Fibroblast of skin of right biceps (primary cell): ENCODE measurements at places on chromosomes 1 and 21.

DNA sequence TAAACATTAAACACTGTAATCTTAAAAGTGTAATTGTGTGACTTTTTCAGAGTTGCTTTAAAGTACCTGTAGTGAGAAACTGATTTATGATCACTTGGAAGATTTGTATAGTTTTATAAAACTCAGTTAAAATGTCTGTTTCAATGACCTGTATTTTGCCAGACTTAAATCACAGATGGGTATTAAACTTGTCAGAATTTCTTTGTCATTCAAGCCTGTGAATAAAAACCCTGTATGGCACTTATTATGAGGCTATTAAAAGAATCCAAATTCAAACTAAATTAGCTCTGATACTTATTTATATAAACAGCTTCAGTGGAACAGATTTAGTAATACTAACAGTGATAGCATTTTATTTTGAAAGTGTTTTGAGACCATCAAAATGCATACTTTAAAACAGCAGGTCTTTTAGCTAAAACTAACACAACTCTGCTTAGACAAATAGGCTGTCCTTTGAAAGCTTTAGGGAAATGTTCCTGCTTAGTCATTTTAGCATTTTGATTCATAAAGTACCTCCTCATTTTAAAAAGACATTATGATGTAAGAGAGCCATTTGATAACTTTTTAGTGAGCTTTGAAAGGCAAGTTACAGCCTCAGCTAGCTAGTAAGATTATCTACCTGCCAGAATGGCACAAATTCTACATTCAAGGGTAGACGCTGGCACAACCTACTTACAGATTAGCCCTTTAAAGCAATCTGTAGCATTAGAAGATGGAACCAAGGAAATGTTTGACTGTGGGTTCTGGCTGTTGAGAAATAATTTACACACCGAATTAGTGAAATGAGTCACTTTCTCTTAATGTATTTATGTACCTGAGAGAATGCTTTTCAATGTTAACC is 9.4 kb downstream of the SOD1 start:
- DNase-seq, result no peak

DNA sequence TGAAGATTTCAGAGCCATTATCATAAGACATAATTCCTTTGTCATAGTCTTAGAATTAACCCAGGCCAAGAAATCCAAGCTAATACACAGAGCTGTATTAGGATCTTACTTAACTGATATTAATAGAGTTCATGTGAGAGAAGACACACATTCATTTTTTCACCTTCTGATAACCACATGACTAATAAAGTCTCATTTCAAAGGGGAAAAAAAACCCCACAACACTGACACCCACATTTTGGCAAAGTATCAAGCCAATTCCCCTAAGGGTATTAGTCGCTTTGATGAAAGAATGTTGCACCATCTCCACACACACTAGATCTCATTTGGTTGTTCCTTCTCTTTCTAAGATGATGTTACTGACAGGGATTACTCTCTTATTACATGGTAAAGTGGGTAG is 344.4 kb upstream of the ESRRG start:
- DNase-seq, result no peak

DNA sequence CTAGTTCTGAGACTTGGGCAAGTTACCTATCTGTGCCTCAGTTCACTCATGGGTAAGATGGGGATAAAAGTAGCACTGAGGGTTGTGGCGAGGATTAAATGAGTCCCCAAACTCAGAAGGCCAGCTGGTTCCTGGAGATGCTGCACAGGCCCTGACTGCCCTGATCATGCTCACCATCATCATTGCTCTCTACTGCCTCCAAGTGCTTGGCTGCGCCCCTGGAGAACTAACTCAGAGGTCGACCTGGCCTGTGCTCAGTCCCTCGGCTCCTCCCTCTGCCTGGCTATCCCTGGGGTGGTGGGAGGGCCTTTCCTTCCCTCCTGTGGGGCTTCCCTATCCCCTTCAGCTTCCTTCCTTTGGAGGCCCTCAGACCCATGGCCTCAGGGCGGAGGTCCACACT is 5.6 kb downstream of the SLC5A9 start:
- no peak for DNase-seq

DNA sequence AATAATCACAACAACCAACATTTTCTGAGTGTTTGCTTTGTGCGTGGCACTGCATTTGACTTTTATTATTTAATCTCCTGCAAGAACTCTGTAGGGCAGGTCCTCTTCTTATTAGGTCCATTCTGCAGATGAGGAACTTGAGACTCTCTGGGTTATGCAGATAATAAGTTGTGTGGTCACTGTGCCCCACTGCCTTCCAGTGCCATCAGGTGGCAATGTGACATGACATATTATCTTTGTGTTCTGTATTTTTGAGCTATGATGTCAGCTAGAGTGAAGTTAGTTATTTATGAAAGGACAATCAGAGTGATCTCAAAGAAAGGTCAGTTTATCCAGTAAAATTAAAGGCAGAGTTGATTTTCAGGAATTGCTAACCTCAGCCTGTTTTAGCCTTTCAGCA is 196.0 kb downstream of the FMN2 start:
- no peak for DNase-seq

DNA sequence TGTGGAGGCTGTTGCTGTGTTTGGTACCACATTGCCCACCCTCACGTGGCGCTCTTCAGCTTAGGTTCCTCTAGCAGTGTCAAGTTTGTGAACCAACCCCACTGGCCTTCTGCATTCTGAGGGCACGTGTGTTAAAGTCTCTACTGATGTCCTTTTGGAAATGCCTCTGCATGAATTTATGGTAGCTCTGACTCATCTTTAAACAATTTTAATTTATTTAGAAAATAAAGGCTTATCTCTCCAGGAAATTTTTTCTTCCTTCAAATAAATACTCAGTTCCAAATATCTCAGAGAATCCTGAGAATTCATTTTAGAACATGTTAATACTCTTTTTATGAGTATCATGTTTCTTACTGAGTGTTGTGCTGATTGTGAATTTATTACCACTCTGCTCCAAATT is 5.5 kb downstream of the CD1D start:
- DNase-seq, result no peak

- DNase-seq, result peak; percentile 97
Observed at GRCh38 chr1:151542710-151543129, 2.6 kb downstream of the TUFT1 start.

- no peak for DNase-seq
Observed at GRCh38 chr1:230515451-230516145, 89.5 kb upstream of the PGBD5 start.
